ENCODE measurements at places on chromosomes 3 and 15. TPM values are rescaled to one million over a fixed set of nuclear protein-coding genes. Genes with fewer than 3 reads are reported as not detected.

CADM2 gene
- total RNA-seq = 0.69 TPM

HTD2 gene
- 8.7 TPM for total RNA-seq

COX17 gene
- 23.0 TPM for total RNA-seq

SLC27A2 gene
- 4.7 TPM for total RNA-seq

WDR49 gene
- 2.7 TPM for total RNA-seq

IQCH gene
- 1.7 TPM for total RNA-seq

MRPL46 gene
- total RNA-seq = 19.1 TPM

GAP43 gene
- 0.28 TPM for total RNA-seq

SKOR1 gene
- 0.34 TPM for total RNA-seq

SCG5 gene
- not detected for total RNA-seq

CACNA2D2 gene
- 5.9 TPM for total RNA-seq

GLDN gene
- 2.2 TPM for total RNA-seq

MEGF11 gene
- total RNA-seq = 0.20 TPM

AHSG gene
- total RNA-seq = not detected

CCR4 gene
- total RNA-seq = 0.10 TPM

CCDC54 gene
- total RNA-seq = not detected

HCN4 gene
- not detected for total RNA-seq

PCSK6 gene
- 13.0 TPM for total RNA-seq

GATA2 gene
- total RNA-seq = 6.5 TPM

TLR9 gene
- total RNA-seq = not detected

MKRN3 gene
- not detected for total RNA-seq

SH3GL3 gene
- total RNA-seq = 0.69 TPM

ROBO1 gene
- 29.0 TPM for total RNA-seq

SERINC4 gene
- total RNA-seq = not detected

ACVR2B gene
- total RNA-seq = 6.0 TPM

SLC28A2 gene
- 0.31 TPM for total RNA-seq

GP5 gene
- 1.1 TPM for total RNA-seq

XCR1 gene
- total RNA-seq = not detected

ALG1L2 gene
- total RNA-seq = not detected

GOLGA6L7 gene
- not detected for total RNA-seq

WDR72 gene
- not detected for total RNA-seq

LTF gene
- total RNA-seq = 2.4 TPM

GPR149 gene
- total RNA-seq = not detected

HGD gene
- total RNA-seq = 1.1 TPM

CDC25A gene
- total RNA-seq = 3.3 TPM

SCAANT1 gene
- not detected for total RNA-seq

C3orf33 gene
- total RNA-seq = 6.5 TPM

SAMMSON gene
- total RNA-seq = not detected

ZBED2 gene
- total RNA-seq = 2.7 TPM

NR1D2 gene
- 51.8 TPM for total RNA-seq

NAALADL2 gene
- 5.5 TPM for total RNA-seq

GHSR gene
- not detected for total RNA-seq

MKRN2OS gene
- 0.27 TPM for total RNA-seq

SNAP23 gene
- total RNA-seq = 53.0 TPM

CFAP161 gene
- not detected for total RNA-seq

SPATA12 gene
- not detected for total RNA-seq

TASOR gene
- total RNA-seq = 65.4 TPM

PLD1 gene
- total RNA-seq = 71.2 TPM

SPTSSB gene
- total RNA-seq = 0.46 TPM

PDZRN3 gene
- 112 TPM for total RNA-seq

MFGE8 gene
- 325 TPM for total RNA-seq

NOX5 gene
- total RNA-seq = 1.5 TPM

KLHL40 gene
- total RNA-seq = not detected

GABRG3 gene
- total RNA-seq = not detected

CSTA gene
- 13.2 TPM for total RNA-seq

CRABP1 gene
- total RNA-seq = 0.56 TPM

SYNPR gene
- not detected for total RNA-seq

CFAP100 gene
- 1.5 TPM for total RNA-seq

Data from ovary (tissue), 10 donors.